GM12892 (cell line): ENCODE measurements at places on chromosomes 5 and 9.

- DNase-seq, result no peak
Measured at GRCh38 chr9:16888594-16888993, 18.1 kb upstream of the BNC2 start.

DNA sequence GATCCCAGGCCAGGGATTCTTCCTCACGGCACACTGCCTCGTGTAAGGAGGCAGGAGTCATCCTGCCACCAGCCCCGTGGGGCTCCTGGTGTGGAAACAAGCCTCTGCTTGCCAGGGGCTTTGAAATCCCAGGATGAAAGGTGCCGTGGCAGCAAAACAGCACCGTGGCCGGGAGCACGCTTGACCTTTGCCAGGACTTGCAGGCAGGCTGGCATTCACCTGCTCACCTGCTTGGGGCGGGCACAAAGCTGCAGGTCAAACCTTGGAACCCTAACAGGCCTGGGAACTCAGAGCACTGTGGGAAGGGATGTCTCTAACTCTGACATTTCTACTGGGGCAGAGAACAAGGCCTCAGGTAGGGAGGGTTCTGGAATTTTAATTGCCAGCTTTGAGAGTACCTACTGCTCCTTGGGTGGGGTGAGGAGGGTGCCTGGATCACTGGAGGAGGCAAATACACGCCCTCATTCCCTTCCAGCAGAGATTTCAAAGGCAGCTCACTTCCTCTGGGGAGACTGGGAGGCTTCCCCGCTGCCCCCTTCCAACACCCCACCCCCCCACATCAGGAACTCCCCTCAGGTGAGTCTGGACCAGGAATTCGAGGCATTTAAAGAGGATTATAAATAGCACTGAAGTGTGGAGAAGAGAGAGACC, 45.6 kb upstream of the STXBP1 start:
- DNase-seq, result no peak

GRCh38 chr9:122372856-122373845, 2.3 kb downstream of the PTGS1 start:
- DNase-seq, result no peak

DNA sequence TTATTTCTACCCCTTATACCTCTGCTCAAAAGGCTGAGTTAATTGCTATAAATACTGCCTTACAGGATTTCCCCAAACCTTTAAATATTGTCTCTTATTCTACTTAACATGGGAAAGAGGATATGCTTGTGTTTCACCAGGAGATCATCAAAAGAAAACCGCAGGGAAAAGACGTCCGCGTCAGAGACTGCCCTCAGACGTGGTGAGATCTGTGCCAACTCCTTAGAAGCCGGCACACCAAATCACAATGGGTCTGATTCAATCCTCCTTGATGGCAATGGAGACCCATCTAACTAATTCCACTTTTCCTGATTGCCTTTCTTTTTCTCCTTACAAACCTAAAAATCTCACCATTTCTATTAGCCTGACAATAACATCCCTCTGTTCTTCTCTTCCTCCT, 55.0 kb downstream of the SH3PXD2B start:
- no peak for DNase-seq

GRCh38 chr5:370959-371810, 49.7 kb downstream of the AHRR start:
- no peak for DNase-seq

DNA sequence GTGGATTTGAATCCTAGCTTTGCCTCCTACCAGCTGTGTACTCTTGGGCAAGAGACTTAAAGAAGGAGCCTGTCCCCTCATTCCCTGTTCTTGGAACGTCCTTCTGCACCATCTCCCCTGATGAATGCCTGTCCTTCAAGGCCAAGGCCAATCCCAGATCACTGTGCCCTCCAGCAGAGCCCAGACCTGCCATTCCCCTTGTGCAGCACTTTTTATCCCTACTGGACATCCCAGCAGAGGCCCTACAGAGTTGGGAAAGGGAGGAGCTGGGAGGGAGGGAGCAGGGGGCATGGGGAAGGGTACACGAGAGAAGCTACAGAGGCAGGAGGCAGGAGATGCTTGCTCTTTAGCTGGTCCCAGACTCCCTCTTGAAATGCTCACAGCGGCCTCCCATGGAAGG, 223.9 kb downstream of the PBX3 start:
- no peak for DNase-seq

DNA sequence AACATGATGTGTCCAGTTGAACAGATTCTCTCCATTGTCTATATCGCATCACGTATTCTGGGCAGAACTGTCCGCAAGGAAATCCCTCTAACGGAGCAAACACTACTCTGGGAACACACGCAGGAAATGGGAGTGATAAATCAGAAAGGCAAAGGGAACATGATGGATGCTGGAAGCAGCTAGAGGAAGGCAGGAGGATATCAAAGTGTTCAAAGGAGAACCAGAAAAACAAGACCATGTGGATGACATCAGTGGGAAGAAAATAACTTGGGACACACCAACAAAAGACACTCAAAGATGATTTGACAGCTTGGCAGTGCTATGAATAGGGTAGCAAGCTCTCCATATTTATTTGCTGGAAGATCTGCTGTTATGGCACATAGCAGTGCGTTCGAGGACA, 142.9 kb downstream of the PLK2 start:
- DNase-seq, result no peak

- no peak for DNase-seq
Measured at GRCh38 chr5:161400583-161400982, 145.9 kb downstream of the GABRB2 start.

GRCh38 chr5:160675988-160676387, 176.0 kb downstream of the ATP10B start:
- DNase-seq, result no peak

DNA sequence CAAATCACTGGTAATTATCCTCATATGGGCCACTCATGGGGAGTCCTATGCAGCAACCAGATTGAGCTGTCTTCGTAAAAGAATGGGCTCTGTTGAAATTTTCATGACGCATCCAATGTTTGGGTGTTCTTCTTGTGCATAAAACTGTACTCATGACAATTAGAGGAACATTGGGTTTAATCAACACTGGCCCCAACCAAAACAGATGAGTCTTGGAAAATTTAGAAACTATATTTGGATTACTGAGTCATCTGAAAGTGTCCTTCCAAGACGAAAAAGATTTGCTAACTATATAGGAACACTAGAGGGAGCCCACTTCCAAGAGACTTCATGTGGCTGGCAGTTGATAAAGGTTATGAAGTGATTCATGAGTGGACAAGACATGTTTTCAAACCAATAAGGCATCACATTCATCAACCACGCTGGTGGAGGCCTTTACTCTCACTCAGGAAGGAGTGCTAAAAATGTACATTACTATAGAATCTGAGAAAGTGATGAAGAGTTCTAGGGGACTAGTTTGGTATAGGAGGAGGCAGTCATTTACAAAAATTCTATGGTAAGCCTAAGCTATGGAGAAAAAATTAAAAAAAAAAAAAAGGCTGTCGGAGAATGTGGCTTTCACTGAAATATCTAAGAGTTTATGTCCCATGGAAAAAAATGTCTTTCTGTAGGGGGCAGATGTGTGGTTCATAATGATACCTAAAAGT, 313.5 kb downstream of the PRDM9 start:
- no peak for DNase-seq

GRCh38 chr5:89187268-89187667, 304.3 kb upstream of the MEF2C start:
- DNase-seq, result no peak

- DNase-seq, result no peak
Measured at GRCh38 chr9:9799287-9799686, 813.5 kb downstream of the PTPRD start.

DNA sequence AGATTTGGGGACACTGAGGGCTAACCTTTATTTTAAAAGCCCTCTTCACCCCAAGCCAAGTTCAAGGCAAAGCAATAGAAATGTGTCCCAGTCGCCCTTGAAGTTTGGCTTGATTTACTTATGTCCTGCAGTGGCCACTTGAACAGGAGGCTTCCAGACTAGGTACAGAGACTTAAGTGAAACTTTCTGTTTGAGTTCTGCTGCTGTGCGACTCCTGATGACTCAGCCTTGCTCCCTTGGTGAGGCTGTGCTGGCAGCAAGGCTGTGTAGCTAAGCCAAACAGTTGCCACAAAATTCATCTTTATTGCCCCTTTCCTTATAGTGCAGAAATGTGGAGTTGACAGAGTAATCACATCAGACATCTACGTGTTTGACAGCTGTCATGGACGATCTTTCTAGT, 68.8 kb upstream of the NTRK2 start:
- no peak for DNase-seq

DNA sequence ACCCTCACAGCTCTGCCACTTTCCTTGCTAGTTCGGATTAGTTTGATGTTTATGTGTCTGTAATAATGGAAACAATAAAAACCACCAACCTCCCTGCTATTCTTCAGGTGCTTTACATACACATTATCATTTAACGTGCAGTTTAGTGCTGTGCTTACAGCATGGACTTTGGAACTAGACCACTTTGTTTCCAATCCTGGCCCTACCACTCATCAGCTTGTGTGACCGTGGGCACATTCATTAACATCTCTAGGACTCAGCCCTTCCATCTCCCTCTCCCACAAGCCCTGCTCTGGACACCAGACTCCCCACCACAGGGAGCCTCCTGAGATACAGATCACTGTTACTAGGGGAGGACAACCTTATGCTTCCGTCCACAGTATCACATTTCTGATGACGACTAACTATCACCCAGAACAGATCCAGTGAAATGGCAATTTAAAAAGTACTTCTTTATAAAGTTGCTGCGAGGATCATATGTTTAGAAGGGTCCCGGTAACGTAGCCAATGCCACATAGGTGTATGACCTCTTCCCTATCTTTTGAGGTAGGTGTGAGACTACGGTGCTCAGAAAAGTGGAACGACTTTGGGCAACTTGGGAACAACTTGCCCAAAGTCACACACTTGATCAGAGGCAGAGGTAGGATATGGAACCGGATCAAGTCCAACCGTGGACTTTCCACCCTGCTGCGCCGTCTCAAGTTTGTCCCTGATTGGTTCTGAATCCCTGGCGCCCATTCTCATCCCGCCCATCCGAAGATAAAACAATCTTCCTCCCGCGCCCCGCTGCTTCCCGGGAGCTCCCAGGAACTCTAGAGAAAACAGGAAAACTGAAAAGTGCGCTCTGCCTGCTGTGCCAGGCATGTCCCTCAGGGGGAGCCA, 132.4 kb upstream of the NIPBL start:
- DNase-seq, result no peak

DNA sequence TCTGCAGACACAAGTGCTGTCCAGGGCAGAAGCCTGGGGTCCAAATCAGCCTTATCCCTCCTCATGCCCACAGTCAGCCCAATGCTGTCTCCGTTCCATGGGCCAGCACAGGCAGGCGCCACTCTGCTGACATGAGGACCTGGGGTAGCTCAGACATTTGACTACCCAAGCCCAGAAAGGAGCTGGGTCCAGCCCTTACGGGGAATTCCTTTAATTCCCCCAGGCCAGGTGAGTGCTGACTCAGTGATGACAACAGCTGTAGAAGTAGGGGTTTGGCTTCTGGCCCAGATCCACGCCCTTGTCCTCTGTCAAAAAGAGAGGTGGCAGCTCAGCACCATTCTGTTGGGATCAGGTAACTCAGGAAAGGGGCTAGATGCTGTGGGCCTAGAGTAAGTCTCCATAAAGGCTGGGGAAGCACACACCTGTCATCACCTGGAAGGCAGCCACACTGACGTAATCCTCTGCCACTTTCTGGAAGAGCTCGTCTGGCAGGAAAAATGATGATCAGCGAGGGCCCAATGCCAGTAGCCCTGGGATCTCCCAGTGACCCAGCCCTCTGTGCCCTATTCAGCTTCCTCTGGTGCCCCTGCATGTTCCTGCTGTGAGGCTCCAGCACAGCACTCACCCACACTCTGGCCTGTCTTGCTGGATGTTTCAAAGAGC, 1.9 kb downstream of the RAB24 start:
- no peak for DNase-seq

- DNase-seq, result no peak
Measured at GRCh38 chr5:124419531-124419930, 326.9 kb downstream of the ZNF608 start.

DNA sequence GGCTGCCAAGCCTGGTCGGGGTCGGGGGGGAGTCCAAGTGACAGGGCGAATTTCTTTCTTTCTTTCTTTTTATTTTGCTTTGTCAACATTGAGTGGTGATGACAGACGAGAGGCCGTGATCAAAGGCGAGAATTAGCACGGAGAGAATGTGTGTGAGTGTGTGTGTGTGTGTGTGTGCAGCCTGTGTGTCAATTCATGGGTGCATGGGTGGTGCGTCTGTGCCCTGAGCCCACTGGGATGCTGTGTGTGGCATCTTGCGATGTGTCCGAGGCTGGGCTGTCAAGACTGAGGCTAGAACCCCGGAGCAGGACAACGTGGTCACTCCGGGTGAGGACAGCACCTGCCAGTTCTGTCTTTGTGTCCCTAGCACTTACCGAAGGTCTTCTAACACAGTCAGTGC, 4.7 kb upstream of the FIBCD1 start:
- DNase-seq, result no peak

GRCh38 chr9:127136880-127137639, 14.6 kb upstream of the ANGPTL2 start:
- no peak for DNase-seq

- DNase-seq, result no peak
Measured at GRCh38 chr9:125835655-125836054, 88.5 kb downstream of the PBX3 start.

DNA sequence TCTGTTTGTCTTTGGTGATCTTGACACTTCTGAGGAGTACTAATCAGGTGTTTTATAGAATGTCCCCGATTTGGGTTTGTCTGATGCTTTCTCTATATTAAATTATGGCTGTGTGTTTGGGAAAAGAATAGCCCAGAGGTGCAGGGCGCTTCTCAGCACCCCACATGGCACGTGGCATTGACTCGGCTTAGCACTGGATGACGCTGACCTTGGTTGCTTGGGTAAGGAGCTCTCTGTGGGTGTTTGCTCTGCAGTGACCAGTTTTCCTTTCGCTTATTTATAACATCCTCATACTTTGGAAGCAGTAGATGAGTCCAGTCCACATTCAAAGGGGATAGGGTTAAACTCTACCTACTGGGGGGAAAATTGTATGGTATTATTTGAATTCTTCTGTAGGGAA, 12.5 kb upstream of the FAM120AOS start:
- no peak for DNase-seq

- DNase-seq, result no peak
Measured at GRCh38 chr9:77798140-77798539, 150.0 kb upstream of the GNA14 start.

DNA sequence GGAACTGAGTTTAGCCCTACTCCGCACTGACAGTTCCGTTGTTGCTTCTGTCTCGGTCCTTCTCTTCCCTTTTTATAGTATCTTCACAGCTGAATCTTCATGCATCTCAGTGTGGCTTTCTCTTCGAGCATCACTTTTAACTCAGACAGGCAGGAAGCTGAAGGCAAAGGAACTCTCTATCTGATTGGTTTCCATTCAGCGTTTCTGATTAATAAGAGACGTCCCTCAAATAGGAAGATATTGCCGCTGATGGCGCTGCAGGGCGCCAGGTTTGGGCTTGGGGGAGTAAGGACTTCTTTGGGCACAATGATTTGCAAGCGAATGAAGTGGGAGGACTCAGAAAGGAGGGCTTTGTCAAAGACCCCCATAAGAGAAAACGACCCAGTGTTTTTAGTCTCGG, at the start of gene CDH9:
Gene CDH9 (minus strand): TSS at position 111 of the 400 bp plus-strand sequence. CDS start 50,253 bp downstream, outside the sequence.
- DNase-seq, result no peak

GRCh38 chr5:125120012-125120411, 373.6 kb upstream of the ZNF608 start:
- no peak for DNase-seq
